ENCODE measurements at places on chromosomes 16 and 17. TPM values are rescaled to one million over a fixed set of nuclear protein-coding genes. Genes with fewer than 3 reads are reported as not detected.
A peak's percentile ranks its signal among the peaks of the same experiment; 100 is the strongest.

Gene ACE
- total RNA-seq = 2.1 TPM

Gene MYH11
- 33.7 TPM for total RNA-seq

Gene DLX4
- not detected for total RNA-seq

Gene KRTAP17-1
- not detected for total RNA-seq

- no peaks in the 10 kb centered on the region for H3K36me3 ChIP-seq
- H3K27me3 ChIP-seq = no peaks in the 10 kb centered on the region
- H3K27ac ChIP-seq = no peak overlapping the region
- DNase-seq = no peak
- H3K4me3 ChIP-seq = no peak overlapping the region
- no peaks in the 10 kb centered on the region for H3K4me1 ChIP-seq
Measured at GRCh38 chr16:82675300-82675699, 48.5 kb downstream of the CDH13 start.

DNA sequence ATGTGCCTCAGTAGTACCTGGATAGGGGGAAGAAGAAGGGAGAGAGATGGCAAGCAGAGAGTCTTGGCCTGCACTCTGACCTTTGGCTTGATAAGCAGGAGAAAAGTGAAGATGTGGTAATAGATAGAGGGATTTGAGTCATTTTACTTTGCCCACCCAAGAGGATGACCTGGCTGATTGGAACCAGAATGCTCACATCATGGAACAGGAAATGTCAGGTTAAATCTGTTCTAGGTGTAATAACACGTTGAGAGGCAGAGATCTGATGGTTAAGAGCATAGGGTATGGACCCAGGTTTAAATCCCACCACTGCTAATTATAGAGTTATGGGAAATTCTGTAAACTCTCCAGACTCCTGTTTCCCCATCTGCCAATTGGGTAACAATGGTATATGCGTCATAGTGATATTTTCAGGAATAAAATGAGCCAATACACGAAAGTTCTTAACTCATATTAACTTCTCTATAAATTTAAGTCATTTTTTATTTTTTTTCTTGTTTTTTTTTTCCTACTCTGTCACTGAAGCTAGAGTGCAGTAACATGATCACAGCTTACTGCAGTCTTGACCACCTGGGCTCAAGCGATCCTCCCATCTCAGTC lies 8.1 kb upstream of the CCL18 start:
- no peak overlapping the region for H3K27ac ChIP-seq
- H3K4me1 ChIP-seq = peaks cover 4% of the 10 kb centered on the region
- H3K36me3 ChIP-seq = no peaks in the 10 kb centered on the region
- no peak for DNase-seq

DNA sequence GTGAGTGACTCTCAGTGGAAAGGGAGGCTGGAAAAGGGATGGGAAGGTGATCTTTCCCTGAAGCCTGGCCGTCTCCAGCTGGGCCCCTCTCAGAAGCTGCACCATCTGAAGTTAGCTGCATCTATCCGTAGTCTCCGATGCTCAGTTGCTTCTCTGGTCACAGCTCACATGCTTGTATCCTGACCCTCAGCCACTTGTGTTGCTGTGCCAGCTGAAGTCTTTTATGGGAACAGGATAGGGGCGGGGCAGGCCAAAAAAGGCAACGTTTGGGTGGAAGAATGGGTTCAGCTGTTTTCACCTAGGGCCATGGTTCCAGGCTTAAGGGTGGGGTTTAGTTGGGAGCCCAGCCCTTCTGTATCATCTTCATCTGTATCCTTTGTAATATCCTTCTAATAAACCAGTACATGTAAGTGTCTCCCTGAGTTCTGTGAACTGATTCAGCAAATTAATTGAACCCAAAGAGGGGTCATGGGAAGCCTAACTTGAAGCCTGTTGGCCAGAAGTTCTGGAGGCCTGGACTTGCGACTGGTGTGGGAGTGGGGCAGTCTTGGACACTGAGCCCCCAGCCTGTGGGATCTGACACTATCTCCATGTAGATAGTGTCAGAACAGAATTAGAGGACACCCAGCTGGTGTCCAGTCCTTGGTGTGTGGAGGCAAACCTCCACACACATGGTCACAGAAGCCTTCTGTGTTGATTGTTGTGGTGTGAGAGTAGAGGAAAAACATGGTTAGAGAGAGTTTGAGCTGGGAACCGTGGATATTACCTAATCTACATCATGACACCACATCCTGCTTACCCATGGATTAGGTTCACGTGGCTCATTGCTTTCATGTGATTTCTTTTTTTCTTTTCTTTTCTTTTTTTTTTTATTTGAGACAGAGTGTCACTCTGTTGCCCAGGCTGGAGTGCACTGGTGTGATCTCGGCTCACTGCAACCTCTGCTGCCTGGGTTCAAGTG lies 49.3 kb upstream of the FBXO47 start:
- no peak overlapping the region for H3K27ac ChIP-seq
- H3K4me3 ChIP-seq = no peak overlapping the region
- H3K36me3 ChIP-seq = no peaks in the 10 kb centered on the region
- H3K4me1 ChIP-seq = no peaks in the 10 kb centered on the region
- H3K27me3 ChIP-seq = no peaks in the 10 kb centered on the region

- H3K4me1 ChIP-seq = no peaks in the 10 kb centered on the region
- no peak overlapping the region for H3K4me3 ChIP-seq
- no peak for DNase-seq
- H3K27ac ChIP-seq = no peak overlapping the region
Measured at GRCh38 chr17:70074236-70074830, 692 bp upstream of the KCNJ16 start.

DNA sequence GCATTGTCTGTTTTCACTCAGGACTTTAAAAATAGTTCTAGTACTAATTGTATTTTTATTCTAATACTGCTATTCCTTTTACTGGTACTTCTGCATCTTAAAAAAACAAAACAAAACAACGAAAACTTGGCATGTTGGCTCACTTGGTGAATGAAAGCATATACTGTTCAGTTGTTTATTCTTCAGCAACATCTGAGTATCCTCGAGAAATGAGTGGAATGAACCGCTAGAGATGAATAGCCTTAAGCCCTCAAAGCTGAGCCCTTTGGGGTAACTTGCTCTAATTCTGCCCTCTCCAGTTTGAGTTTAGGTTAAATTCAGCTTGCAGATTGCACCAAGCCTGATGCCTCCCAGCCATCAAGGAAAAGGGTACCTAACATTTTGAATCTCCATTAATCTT lies 126.5 kb downstream of the WWOX start:
- H3K4me3 ChIP-seq = no peak overlapping the region
- no peak for DNase-seq
- H3K4me1 ChIP-seq = no peaks in the 10 kb centered on the region
- no peaks in the 10 kb centered on the region for H3K36me3 ChIP-seq

DNA sequence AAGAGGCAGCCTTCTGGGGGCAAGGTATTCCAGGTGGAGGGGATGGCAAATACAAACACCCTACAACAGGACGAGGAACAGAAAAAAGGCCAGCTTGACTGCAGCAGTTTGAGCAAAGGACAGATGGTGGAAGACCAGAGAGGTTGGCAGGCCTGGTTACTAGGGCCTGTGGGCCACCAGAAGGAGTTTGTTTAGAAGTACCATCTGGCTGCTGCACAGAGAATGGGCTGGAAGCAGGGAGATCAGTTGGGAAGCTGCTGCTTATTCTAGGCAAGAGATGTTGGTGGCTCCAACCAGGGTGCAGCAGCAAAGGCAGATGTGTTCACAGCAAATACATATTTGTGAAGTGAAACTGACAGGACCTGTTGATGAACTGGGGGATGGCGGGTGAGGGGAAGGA lies 2.9 kb upstream of the YPEL2 start:
- peak overlapping the region; percentile 98 for H3K27ac ChIP-seq
- H3K27me3 ChIP-seq = no peaks in the 10 kb centered on the region
- H3K4me1 ChIP-seq = peaks cover 47% of the 10 kb centered on the region

DNA sequence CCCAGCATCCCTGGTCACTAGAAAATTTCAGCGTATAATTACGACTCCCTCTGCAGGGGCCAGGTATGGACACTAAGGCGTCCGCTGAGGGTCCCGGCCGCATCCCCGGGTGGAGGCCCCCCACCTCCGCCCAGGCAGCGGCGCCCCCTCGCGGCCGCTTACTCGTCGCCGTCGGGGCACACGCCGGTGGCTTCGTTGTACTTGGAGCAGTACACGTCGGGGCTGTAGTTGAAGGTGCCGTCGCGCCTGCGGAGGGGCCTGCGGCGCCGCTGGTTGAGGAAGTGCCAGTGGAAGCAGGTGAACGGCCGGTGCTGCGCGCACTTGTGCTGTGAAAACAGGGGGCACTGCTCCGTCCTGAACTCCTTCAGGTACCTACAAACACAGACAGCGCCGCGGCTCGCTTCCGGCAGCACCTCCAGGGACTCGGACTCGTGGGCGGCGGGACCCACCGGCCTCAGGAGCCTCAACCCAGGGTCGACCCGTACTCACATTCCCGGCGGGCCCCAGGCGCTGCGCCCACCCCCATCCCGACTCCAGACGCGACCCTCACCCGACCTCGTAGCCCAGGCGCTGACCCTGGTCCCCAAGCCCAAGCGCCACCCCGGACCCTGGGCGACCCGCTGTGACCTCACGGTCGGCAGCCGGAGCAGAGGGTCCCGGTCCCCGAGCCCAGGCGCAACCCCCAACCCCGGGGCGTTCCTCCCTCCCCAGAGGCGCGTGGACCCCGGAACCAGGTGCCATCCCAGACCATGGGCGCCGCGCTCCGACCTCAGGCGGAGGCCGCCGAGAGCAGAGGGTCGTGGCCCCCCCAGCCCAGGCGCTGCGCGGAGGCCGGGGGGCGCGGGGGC lies 596 bp downstream of the UNKL start:
- H3K4me1 ChIP-seq = peaks cover 8% of the 10 kb centered on the region
- H3K27ac ChIP-seq = peak overlapping the region; percentile 62
- no peaks in the 10 kb centered on the region for H3K27me3 ChIP-seq

GRCh38 chr17:45218895-45219661 lies 2.6 kb upstream of the FMNL1 start:
- H3K27me3 ChIP-seq = no peaks in the 10 kb centered on the region
- peaks cover 9% of the 10 kb centered on the region for H3K4me1 ChIP-seq
- no peak overlapping the region for H3K4me3 ChIP-seq
- no peaks in the 10 kb centered on the region for H3K36me3 ChIP-seq
- DNase-seq = peak; percentile 88

DNA sequence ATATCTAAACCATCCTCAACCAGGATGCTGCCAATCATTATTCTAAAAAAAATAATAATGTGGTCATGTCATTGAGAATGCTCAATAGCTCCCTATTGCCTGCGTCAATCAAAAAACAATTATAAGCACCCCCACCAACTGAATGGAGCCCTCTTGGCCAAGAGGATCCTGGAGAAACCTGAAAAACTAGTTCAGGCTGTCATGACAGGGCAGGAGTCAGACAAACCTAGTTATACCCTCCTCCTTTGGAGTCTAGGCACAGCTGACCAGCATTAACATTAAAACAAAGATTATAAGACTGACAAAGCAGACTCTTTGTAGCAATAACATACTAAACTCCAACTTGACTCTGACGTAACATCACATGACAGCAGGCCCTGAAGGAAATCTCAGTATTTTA lies 119.2 kb upstream of the CCL2 start:
- H3K27me3 ChIP-seq = no peaks in the 10 kb centered on the region
- H3K36me3 ChIP-seq = no peaks in the 10 kb centered on the region

GRCh38 chr17:76585033-76585648 lies 519 bp downstream of the ST6GALNAC2 start:
- H3K4me1 ChIP-seq = peaks cover 7% of the 10 kb centered on the region
- no peaks in the 10 kb centered on the region for H3K36me3 ChIP-seq
- DNase-seq = no peak
- H3K4me3 ChIP-seq = peak overlapping the region; percentile 58
- H3K27me3 ChIP-seq = no peaks in the 10 kb centered on the region

DNA sequence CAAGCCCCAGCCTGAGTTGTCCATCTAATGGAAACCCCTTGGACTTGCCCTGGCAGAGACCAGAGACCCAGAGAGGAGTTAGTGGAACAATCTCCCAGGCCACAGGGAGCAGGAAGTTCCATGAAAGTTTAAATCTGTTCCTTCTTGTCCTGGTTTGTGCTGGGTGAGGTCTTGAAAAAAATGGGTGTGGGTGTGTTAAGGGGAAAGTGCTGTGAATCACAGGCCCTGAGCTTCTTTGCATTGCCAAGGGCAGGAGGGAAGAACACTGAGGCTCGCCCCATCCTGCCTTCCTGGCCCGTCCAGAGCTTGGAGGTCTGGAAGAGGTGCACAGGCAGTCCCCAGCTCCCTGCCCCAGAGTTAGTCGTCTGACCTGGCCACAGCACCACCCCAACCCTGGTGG lies 2.3 kb downstream of the ADORA2B start:
- H3K27me3 ChIP-seq = no peaks in the 10 kb centered on the region
- DNase-seq = no peak
- H3K4me1 ChIP-seq = peaks cover 15% of the 10 kb centered on the region
- no peaks in the 10 kb centered on the region for H3K36me3 ChIP-seq
- no peak overlapping the region for H3K27ac ChIP-seq

DNA sequence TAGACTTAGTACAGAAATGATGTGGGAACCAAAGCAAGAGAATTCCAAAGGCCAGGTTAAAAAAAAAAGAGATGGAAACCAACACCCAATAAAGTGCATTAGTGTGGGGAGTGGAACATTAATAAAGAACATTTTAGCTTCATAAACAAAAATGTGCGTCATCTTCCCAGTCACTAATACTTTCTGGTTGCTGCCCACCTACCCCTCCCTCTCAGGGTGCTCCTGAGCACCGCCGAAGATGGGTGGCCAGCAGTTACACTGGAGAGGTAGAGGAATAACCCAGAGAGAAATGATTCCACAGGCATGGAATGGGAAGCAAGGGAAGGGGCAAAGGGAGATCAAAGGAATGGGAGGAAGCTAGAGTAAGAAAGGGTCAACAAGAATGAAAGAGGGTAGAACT lies 6.0 kb upstream of the CHD3 start:
- no peak overlapping the region for H3K27ac ChIP-seq
- peaks cover 22% of the 10 kb centered on the region for H3K4me1 ChIP-seq
- H3K36me3 ChIP-seq = no peaks in the 10 kb centered on the region
- no peak for DNase-seq
- no peak overlapping the region for H3K4me3 ChIP-seq

DNA sequence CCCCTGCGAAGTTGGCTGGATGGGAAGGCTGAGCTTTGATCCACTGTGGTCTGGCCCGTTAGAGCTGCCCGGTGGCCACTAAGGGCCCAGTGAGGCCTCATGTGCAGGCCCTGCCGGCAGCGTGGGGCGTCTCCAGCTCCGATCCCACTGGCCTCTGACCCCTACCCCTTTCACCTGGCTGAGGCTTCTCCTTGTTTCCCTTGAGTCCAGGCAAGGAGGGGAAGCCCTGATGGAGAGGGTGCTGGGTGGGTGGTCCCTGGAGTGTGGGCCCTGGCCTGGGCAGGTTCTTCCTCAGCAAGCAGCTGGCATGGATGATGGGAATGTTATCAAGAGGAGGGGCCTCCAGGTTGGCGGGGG lies 356.8 kb downstream of the SEC14L1 start:
- no peak for DNase-seq
- H3K27ac ChIP-seq = no peak overlapping the region
- peaks cover 18% of the 10 kb centered on the region for H3K36me3 ChIP-seq
- H3K27me3 ChIP-seq = no peaks in the 10 kb centered on the region
- H3K4me1 ChIP-seq = no peaks in the 10 kb centered on the region

Data from liver (tissue), 10 donors.